ENCODE measurements at places on chromosomes 13 and 19.

DNA sequence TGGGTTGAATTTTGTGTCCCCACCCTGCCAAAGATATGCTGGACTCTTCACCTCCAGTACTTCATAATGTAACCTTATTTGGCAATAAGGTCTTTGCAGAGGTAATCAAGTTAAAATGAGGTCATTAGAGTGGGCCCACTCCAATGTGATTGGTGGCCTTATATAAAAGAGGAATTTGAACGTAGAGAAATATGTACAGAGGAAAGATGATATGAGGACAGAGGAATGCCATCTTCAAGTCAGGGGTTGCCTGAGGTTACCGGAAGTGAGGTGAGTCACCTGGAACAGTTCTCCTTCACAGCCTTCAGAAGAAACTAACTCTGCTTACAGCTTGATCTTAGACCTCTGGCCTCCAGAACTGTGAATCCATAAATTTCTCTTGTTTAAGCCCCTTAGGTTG, 69.9 kb downstream of the GPC5 start:
- no peak for DNase-seq

- DNase-seq = no peak
These were observed 457.1 kb downstream of the KLF12 start for GRCh38 chr13:73677048-73677601.

- no peak for DNase-seq
These were observed 27.2 kb downstream of the CNMD start for GRCh38 chr13:52712385-52712784.

- DNase-seq = no peak
These were observed at the start of gene FBN3 for GRCh38 chr19:8149261-8150094. TSS of gene FBN3 (minus strand) at chr19:8149592. CDS start at chr19:8147480, 2,112 bp downstream.

DNA sequence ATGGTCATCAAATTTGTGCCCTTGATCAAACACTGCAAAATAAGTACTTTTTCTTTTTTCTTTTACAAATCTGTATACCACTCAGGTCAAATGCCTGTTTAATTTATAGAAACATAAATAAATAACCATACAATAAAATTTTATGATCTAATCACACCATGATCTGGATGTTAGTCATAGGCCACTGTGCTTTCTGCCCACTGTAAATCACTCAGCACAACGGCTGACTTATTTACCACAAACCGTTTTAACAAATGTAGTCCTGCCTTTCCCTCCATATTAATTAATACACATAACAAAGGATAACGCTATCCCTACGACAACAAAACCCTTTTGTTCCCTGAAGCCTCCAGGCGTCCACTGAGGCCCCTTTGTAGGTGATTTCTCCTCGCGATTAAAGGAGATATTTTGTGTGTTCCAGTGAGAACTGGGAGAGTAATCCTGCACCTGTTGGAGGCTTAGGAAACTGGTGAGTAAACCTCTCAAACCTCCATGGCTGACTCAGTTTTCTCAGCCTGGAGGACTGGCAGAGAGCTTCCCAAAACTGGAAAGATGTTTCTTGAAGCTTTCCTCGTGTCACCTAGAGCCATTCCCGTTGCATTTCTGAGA, 477.1 kb upstream of the SGCG start:
- no peak for DNase-seq

DNA sequence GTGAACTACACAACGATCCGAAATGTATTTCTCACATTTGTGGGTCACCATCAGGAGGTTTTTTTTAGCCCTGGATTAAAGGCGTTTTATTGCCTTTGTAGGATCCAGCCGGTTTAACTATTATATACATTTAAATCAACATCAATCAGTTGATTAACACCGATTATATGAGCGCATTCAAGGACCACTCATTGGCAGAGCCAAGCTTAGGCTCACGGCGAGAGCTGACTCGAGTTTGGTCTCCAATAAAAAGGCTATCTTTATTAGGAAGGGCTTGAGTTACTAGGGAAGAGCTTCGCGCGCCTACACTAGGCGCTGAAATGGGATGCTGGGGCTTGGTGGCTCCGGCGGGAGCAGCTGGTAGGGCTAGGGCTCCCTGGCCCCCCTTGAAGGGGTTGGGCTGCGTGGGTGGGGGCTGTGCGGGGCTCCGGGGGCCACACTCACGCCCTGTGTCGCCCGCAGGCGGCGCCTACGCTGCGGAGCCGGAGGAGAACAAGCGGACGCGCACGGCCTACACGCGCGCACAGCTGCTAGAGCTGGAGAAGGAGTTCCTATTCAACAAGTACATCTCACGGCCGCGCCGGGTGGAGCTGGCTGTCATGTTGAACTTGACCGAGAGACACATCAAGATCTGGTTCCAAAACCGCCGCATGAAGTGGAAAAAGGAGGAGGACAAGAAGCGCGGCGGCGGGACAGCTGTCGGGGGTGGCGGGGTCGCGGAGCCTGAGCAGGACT, 4.2 kb downstream of the PDX1 start:
- DNase-seq = no peak

DNA sequence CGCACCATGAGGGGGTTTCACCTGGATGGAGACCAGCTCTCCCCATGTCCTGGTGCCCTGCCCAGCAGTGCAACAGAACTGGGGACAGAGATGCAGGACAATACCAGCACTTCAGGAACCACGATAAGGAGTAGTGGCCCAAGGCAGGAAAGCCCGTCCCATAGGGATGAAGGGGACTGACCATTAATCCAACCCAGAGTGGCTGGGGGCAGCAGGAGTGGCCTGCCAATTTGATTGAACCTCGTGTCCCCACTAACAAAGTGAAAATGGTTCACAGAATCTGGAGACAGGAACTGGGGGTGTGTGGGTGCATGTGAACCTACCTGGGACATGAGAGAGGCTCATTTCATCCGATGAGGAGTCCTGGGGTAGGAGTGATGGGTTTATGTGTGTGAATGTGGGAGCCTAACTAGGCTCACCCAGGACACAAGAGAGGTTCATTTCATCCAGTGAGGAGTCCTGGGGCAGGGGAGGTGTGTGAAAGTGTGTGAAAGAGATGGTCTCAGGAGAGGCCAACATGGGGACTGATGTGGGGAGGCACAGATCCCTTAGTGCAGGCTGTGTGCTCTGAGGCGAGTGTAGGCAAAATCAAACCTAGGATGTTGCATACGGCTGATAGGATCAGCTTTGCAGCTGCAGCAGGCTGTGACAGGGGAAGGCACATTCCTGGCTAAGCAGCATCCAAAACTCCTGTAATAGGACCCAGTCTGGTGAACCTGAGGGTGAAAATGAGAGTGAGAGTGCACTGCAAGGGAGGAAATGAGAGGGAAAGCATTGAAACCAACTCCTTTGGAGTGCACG, 98.2 kb downstream of the ZNF429 start:
- no peak for DNase-seq

- no peak for DNase-seq
These were observed 1320.2 kb upstream of the PCDH9 start for GRCh38 chr13:68550330-68550729.

DNA sequence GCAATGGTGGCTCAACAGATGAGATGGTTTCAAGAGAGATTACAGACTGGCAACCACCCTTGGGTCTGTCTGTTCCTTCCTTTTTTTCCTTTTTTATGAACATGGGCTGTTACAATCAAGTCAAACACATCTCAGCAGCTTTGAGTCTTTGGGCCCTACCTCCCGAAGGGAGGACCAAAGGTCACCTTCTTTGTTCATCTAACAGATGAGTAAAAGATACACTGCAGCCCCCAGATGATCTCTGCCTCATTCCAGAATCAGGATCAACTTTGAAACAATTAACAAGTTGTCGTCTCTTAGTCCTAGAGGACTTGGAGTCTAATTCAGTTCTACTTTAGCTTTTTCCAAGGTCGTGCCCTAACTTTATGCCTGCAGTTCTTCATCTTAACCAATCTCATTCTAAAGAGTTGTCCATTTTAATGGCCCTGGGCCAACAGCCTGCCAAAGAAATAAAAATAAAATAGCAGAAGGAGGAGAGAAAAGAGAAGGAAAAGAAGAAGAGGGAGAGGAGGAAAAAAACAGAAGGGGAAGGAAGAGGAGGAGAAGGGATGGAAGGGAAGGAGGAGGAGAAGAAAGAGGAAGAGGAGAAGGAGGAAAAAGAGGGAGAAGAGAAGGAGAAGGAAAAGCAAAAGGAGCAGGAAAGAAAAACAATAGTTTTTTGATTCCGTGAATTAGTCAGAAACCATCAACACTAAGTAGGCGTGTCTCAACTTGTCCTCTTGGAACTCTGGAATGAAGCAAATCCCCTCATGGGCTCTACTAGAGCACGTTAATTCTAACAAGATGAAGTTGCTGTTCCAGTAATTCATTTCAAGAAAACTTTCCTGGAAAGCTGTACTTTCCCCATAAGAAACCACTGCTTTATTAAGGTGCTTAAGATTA, 281.2 kb downstream of the FOXO1 start:
- DNase-seq = no peak

GRCh38 chr13:103007427-103007762, 58.8 kb downstream of the SLC10A2 start:
- no peak for DNase-seq

- no peak for DNase-seq
These were observed 371.1 kb downstream of the PCDH9 start for GRCh38 chr13:66859078-66859477.

- no peak for DNase-seq
These were observed 584.5 kb downstream of the SLITRK1 start for GRCh38 chr13:83297586-83298290.

DNA sequence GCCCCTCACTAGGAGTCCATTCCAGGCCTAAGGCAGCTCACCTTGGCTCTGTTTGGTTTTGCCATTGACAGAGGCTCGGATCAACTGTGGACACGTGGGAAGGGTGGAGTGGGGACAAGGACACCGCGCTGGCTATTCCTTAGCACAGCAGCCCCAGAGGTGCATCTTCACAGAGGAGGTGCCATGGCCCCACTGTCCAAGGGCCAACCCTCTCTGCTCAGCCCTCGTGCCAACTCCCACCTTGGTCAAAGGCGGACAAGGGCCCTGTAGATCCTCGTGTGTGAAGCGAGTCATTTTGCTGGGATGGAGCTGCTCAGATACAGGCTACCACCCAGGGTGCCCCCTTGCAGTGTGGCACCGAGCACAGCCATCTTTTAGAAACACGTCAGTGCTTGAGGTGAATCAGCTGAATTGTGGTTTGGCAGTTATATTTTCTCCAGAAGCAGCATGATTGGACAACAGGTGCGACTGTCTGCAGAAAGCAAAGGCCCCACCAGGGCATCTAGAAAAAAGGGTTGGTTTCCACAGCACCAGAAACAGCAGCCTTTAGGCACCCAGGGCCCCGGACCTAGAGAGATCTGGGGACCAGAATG, 192.1 kb upstream of the GPR12 start:
- no peak for DNase-seq

- DNase-seq = no peak
These were observed 530.4 kb downstream of the MYO16 start for GRCh38 chr13:109159650-109160309.

GRCh38 chr19:13615890-13616289, 109.6 kb upstream of the CACNA1A start:
- DNase-seq = no peak

DNA sequence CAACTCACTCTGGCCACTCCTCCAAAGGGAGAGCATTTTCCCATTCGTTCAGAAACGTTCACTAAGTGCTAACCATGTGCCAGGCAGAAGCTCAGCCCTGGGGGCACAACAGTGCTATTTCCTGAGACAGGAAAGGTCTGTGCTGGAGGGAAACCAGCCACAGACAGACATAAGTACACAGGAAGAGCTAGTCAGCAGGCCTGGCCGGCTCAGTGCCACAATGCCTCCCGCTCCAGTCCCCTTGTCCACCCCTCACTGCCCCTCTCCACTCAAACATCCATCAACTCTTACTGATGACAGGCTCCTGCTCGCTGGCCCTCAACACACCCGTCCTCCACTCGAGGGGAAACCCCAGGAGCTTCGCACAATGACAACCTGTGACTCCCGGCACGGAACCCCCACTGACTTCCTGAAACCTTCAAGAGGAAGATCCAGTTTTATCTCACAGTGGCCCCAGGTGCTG, 11.3 kb upstream of the PLA2G4C start:
- DNase-seq = no peak

GRCh38 chr19:28425046-28425931, 787.7 kb downstream of the UQCRFS1 start:
- DNase-seq = no peak

- DNase-seq = no peak
These were observed 58.5 kb downstream of the CCDC70 start for GRCh38 chr13:51920267-51920666.

DNA sequence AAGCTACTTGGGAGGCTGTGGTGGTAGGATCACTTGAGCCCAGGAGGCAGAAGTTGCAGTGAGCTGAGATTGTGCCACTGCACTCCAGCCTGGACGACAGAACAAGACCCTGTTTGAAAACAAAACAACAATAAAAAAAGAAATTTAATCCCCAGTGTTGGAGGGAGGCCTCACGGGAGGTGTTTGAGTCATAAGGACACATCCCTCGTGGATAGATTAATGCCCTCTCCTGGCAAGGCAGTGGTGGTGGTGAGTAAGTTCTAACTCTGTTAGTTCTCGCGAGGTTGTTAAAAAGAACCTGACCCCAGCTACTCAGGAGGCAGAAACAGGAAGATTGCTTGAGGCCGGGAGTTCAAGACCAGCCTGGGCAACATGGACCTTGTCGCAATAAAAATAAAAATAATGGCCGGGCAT, 27.6 kb upstream of the SIN3B start:
- no peak for DNase-seq

DNA sequence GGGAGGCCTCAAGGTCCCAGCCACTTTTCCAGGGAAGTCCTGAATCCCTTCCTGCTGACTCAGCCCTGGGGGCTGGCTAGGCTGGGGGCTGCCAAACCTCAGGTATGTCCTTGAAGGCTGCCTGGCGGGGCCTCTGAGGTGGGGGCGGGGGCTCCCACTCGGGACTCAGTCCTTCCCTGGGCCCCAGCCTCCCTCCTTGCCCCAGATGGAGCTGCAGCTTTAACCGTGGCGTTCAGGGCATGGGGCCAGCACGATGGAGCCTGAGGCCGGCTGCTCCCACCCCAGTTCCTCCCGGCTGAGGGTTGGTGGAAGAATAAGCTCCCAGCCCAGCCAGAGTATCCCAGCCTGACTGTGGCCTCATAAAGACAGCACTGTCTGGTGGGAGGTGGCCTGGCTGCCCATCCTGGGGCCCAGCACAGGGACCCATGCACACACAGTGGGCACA, 12.4 kb downstream of the CILP2 start:
- DNase-seq = no peak

DNA sequence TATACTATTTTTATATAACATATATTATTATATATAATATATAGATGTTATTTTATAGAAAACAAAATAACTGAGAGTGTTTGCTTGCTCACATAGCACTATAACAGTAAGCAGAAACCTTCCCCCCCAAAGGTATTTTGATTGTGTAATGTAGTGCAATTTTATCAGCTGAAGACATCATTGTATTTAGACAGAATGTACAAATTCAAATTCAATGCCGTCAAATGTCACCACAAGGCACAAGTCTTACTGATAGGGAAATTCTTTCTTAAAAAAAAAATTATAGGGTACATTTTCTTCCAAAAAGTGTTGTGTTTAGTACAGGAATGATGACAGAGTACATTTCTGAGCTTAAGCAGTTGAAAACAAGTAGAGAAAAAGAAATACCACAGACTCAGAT, 1147.1 kb upstream of the SPRY2 start:
- DNase-seq = no peak

GRCh38 chr13:95256091-95256490, 45.2 kb downstream of the ABCC4 start:
- no peak for DNase-seq

- DNase-seq = no peak
These were observed 7.0 kb upstream of the LSM14A start for GRCh38 chr19:34165295-34165738.

- no peak for DNase-seq
These were observed 1.7 kb upstream of the ZIC5 start for GRCh38 chr13:99973163-99973807.

- DNase-seq = no peak
These were observed 115.3 kb downstream of the TBC1D4 start for GRCh38 chr13:75366380-75367280.

Measured in left renal pelvis (tissue), 4 donors.